Fibroblast of villous mesenchyme (primary cell): ENCODE measurements at places on chromosomes 3 and 15. TPM values are rescaled to one million over a fixed set of nuclear protein-coding genes. Genes with fewer than 3 reads are reported as not detected.

Gene SNAP23
- total RNA-seq = 81.5 and 83.3 TPM in 2 replicates

Gene KCNMB3
- 1.3 and 2.2 TPM in 2 replicates for total RNA-seq

Gene TPRA1
- 26.4 and 40.6 TPM in 2 replicates for total RNA-seq

Gene GABRR3
- total RNA-seq = not detected in 2 replicates

Gene APOD
- 1.3 and 3.5 TPM in 2 replicates for total RNA-seq

Gene LRRC31
- total RNA-seq = not detected in 2 replicates

Gene HCLS1
- total RNA-seq = 0.86 and 4.8 TPM in 2 replicates

Gene PGBD4
- total RNA-seq = 1.9 and 2.6 TPM in 2 replicates

Gene SIDT1
- not detected in 2 replicates for total RNA-seq

Gene TMEM43
- total RNA-seq = 98.9 and 120 TPM in 2 replicates

Gene FAM43A
- total RNA-seq = 22.0 and 37.0 TPM in 2 replicates

Gene TMOD2
- total RNA-seq = 5.2 and 7.3 TPM in 2 replicates

Gene UPK1B
- 0.32 and 2.2 TPM in 2 replicates for total RNA-seq

- DNase-seq = no peak
Observed at GRCh38 chr3:13670292-13670691, 121.4 kb downstream of the FBLN2 start.

DNA sequence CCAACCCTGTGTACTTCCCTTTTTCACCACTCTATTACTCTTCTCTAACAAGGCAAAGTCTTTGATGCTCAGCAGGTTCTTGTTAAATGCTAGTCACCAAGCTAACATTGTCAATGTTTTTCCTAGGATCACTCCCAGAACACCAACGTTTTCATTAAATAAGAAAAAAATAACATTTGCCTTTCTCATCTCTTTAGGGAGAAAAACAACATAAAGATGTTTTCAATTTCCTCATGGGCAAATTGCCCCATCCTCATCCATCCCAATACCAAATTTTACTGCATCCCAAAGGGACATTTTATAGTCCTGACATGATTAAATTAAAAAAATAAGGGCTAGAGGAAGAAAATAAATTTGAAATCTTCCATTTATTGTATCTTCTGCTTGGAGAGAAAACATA, 106.5 kb downstream of the SUCNR1 start:
- peak; percentile 30 for DNase-seq

DNA sequence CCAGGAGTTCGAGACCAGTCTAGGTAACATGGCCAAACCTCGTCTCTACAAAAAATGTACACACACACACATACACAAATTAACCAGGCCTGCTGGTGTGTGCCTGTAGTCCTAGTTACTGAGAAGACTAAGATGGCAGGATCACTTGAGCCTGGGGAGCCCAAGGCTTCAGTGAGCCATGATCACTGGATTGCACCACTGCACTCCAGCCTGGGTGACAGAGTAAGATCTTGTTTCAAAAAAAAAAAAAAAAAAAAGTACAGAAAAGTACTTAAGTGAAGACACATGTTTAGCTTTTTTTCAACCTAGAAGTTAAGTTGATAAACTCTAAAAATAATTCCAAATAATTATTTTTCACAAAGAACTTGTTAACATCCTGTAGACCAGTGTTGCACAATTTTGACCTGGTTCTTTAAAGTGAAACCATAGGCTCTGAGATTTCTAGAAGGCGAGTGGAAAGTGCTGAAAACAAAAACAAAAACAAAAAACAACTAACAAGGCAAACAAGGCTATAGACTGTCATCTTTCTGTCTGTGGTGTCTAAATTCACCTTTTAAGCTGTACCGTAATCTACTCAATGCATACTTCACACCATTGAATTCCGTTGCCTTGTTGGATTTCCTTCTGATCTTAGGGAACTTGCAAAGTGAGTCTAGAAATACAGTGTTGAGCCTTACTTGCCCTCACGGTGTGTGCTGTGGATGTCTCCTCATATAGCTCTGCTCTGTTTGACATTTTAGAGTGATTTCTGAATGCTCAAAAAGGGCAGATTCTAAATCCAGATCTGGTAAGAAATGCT, 63.5 kb downstream of the CHST2 start:
- DNase-seq = peak; percentile 44

DNA sequence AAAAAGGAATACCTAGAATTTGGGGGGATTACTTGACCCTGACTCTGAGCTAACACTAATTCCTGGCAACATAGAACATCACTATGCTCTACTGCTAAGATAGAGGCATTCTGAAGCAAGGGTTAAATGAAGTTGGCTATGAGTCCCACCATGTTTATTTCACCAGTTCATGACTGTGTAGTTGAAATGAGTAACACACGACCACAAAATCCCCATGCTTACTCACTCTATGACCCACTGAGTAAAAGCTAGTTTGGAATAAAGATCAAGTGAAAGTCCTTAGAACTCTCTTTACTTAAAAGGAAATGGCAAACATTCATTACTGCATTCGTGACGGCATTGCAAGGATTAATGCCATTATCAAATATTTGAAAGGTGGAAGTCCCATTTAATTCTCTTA, 47.4 kb downstream of the MRPL46 start:
- DNase-seq = no peak

DNA sequence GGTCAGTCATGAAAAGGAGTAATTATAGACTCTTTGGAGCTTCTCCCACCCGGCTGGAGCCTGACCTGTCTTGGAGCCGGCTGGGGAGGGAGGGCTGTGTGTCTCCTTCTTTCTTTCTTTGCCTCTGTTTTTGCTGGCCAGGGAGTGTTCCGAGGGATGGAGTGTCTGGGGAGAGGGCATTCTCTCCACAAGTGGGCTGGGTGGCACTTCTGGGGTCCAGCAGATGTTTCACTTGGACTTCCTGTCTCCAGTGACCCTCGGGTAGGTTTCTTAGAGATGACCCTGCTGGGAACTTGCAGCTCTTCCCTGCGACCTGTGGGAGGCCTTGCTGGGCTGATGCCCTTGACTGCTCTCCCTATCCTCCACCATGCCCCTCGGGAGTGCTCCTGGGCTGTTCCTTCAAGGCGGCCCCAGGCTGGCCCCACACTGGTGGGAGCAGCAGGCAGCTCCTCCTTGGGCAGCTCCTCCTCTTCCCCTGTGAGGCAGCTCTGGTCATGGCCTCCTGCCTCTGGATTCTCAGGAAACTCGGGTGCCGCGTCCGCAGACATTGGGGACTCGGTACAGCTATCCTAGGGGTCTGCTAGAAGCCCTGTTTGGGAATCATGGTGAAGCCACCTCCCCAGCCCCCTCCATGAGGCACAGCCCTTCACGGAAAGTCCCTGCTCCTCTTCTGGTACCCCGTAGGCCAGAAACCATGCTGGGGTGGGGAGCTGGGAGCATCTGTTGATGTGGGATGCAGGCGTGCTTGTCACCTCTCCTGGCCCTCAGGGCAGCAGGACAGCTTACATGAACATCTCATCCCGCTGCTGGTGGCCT, 44.9 kb downstream of the APBA2 start:
- no peak for DNase-seq

GRCh38 chr3:193660171-193660570, 67.2 kb downstream of the OPA1 start:
- DNase-seq = no peak

- DNase-seq = no peak
Observed at GRCh38 chr15:51947124-51947523, 24.5 kb downstream of the LEO1 start.

- no peak for DNase-seq
Observed at GRCh38 chr3:15290736-15291135, 41.6 kb downstream of the SH3BP5 start.

DNA sequence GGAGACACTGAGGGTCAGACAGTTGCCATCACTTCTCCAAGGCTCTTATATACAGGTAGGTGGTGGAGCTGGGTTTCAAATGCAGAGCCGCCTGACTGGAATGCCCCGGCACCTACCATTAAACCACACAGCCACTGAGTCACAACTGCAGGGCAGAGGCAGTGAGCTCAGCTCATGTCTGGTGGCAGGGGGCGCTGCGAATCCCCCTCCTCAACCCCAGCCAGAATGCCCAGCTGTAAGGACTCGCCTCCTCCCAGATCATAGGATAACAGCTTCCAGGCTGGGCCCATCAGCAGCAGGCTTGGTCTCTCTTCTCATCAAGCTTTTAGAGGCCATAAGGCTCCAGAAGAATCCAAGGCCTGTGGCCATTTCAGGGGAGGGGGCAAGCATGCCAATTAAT, 26.4 kb downstream of the ADCY5 start:
- DNase-seq = no peak

DNA sequence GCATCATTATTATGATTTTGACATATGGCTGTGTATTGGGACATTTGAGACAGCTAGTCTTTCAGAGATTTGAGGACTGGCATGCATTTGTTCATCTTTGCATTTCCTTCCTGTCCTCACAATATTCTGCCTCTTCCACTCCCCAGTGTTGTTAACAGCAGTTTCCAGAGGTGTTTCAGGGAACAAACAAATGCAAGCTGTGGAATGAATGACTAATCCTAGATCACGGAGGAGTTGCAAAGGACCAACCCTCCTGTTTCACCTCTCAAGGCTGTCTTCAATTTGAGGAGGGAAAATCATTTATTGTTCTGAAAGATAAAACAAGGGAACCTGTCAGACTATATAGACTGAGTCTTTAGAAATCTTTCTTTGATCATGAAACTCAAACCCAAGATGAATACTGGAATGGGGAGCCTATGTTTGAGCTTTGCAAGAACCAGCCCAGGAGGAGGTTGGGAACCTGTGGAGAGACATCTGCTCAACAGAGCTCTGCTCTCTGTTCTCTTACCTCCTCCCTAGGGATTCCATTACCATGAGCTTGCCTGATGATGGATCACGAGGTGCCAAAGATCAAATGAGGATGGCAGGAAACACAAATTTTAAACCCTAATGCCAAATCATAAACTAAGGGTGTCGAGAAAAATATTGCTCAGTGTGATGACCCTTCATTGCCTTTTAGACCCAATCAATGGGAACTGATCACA, 68.5 kb downstream of the SLC7A14 start:
- DNase-seq = no peak

- DNase-seq = peak; percentile 7
Observed at GRCh38 chr15:91997163-91997562, 143.7 kb downstream of the SLCO3A1 start.

DNA sequence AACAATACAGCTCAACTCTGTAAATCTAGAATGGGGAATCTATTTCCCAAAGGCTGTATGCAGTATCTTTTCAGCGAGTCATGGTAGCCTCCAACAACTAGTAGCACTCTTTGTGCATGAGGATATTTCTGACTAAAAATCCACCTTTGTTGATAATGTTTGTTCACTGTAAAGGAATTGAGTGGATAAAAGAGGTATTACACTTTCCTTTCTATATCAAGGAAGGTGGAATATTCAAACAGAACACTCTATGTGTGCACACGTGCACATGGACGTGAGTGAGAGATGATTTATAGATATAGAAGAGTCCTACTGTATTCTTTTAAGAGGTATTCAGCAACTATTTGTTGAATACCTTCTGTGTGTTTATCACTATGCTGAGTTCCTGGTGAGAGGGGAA, 68.2 kb downstream of the CMSS1 start:
- no peak for DNase-seq

- peak; percentile 93 for DNase-seq
Observed at GRCh38 chr15:78872972-78873792, 492 bp downstream of the MORF4L1 start.

GRCh38 chr3:157257101-157257500, 97.2 kb upstream of the CCNL1 start:
- no peak for DNase-seq

DNA sequence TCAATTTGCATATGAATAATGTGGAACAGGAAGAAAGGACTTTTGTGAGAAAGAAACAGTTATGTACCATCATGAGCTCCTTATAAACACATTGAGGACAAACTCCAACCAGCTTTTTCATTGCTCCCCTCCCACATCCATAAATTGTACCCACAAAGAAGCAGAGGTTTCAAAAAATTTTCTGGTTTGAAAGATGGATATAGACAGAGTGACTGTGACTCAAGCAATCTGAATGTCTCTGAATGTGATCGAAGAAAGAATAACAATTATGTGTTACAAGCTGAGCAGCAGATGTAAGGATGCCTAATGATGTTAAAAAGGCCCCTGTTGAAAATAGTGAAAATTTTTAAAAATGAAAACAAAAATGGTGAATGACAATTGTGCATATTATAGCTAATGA, 127.4 kb downstream of the TFG start:
- DNase-seq = no peak

- DNase-seq = no peak
Observed at GRCh38 chr3:153783741-153784480, 337.3 kb upstream of the ARHGEF26 start.

GRCh38 chr15:52745326-52746161, 44.6 kb downstream of the ONECUT1 start:
- no peak for DNase-seq

DNA sequence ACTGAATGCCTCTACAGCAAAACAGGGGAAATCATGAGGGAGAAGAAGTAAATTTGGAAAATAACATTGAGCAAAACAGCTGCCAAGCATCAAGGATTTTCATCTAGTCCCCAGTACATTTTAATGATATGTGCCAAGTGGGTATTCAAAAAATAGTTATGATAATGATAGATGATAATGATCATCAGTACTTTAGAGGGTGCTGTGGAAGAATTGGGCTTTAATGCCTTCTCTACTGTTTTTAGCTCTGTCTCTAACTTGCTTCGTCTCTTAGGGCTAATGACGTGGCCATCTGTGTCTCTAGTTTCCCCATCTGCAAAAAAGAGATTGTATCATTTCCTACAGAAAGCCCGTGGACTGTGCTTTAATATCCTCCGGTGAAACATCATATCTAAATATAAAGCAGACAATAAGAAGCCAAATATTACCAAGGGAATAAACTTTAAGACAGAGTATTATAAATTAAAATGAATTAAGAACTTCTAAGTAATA, 10.2 kb upstream of the FSIP1 start:
- no peak for DNase-seq

DNA sequence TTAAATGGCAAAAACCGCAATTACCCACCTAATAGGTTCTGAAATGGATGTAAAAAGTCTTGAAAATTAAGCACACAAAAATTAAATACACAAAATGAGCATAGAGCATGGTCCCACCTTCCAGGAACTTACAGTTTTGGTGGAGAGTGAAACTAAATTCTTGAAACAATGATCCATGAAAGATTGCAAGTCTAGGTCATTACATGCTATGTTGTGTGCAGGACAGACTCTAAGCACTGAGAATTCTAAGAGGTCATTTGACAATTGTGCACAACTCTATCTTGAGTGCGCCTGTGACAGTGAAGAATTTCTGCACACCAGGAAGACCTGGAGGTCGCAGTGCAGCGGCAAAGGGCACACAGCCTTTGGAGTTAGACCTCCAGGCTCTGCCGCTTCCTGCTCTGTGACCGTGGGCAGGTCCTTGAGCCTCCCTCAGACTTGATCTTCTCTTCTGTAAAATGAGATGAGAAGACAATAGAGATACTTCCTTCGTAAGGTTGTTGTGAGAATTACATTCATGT, 153.3 kb upstream of the TPM1 start:
- DNase-seq = no peak

GRCh38 chr3:98807561-98807960, 44.4 kb downstream of the ST3GAL6 start:
- no peak for DNase-seq

GRCh38 chr3:24296441-24297205, 198.0 kb downstream of the THRB start:
- peak; percentile 47 for DNase-seq

- peak; percentile 42 for DNase-seq
Observed at GRCh38 chr3:63067999-63068645, 192.9 kb upstream of the CADPS start.

- DNase-seq = no peak
Observed at GRCh38 chr3:8085498-8085897, 416.1 kb upstream of the LMCD1 start.

- DNase-seq = peak; percentile 36
Observed at GRCh38 chr3:170090601-170090981, 52.8 kb downstream of the GPR160 start.

- no peak for DNase-seq
Observed at GRCh38 chr15:101612676-101613075, 39.5 kb downstream of the TM2D3 start.

- no peak for DNase-seq
Observed at GRCh38 chr3:186219211-186219638, 110.3 kb upstream of the ETV5 start.
